ENCODE measurements at places on chromosomes 16 and 17. TPM values are rescaled to one million over a fixed set of nuclear protein-coding genes. Genes with fewer than 3 reads are reported as not detected.

Gene AATK
- total RNA-seq, result 1.8 TPM

Gene PDK2
- total RNA-seq, result 19.6 TPM

Gene KCNJ12
- total RNA-seq, result not detected

- no peak for DNase-seq
Observed at GRCh38 chr16:7849841-7850240, 517.2 kb downstream of the RBFOX1 start.

- DNase-seq, result no peak
Observed at GRCh38 chr17:9509236-9509816, 66.3 kb downstream of the STX8 start.

- no peak for DNase-seq
Observed at GRCh38 chr16:11781773-11782172, 15.3 kb downstream of the ZC3H7A start.
